ENCODE measurements at places on chromosomes 11 and 22. TPM values are rescaled to one million over a fixed set of nuclear protein-coding genes. Genes with fewer than 3 reads are reported as not detected.

GRCh38 chr22:38172832-38173640, 8.6 kb downstream of the PLA2G6 start:
- no peak for DNase-seq

- no peak for DNase-seq
Observed at GRCh38 chr11:8105666-8106065, 24.7 kb downstream of the TUB start.

- DNase-seq = no peak
Observed at GRCh38 chr22:25080855-25081254, 118.8 kb upstream of the CRYBB3 start.

- no peak for DNase-seq
Observed at GRCh38 chr22:49141761-49142160, 685.9 kb downstream of the BRD1 start.

DNA sequence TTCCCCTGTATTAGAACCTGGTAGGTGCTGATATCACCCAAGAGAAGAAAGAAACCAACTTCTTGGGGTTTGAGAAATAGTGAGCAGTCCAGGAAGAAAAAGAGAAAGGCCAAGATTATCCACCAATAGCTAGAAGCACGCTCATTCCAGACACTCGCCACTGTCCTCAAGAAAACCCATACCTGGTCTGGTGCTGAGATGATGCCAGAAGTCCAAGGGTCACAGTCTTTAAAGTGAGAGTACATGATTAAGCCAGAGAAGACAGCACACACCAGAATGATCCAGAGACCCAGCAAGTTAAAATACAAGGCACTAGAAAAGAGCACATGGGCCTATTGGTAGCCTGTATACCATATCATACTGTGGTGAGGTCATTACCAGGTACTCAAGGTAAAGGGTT, 23.6 kb downstream of the SLC5A12 start:
- no peak for DNase-seq

ART1 gene
- polyA plus RNA-seq = not detected
